ENCODE measurements at places on chromosomes 3 and 15.

DNA sequence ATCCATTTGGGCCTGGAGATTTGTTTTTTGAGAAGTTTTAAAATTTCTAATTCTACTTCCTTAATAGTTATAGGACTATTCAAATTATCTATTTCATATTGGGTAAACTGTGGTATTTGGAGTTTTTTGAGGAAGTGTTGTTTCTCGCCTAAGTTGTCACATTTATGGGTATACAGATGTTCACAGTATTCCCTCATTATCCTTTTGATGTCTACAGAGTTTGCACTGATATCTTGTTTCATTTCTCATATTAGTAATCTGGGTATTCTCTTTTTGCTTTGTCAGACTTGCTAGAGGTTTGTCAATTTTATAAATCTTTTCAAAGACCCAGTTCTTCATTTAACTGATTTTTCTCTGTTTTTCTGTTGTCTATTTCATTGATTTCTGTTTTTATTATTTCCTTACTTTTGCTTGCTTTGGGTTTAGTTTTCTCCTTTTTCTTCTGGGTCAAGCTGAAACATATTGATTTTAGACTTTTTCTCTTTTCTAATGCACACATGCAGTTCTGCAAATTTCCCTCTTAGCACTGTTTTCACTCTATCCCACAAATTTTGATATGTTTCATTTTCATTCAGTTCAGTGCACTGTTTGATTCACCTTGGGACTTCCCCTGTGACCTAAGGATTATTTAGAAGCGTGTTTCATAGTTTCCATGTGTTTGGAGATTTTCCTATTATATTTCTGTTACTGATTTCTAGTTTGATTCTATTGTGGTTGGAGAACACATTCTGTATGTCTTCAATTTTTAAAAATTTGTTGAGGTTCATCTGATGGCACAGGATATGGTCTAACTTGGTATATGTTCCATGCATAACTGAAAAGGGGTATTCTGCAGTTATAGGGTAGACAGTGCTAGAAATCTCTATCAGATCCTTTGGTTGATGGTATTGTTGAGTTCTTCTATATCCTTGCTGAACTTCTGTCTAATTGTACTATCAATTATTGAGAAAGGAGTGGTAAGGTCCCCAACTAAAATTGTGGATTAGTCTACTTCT lies 79.6 kb downstream of the SUMF1 start:
- DNase-seq, result no peak

GRCh38 chr15:29130476-29130875 lies 139.1 kb downstream of the NSMCE3 start:
- no peak for DNase-seq

- no peak for DNase-seq
Measured at GRCh38 chr15:61307474-61307873, 78.4 kb upstream of the RORA start.

DNA sequence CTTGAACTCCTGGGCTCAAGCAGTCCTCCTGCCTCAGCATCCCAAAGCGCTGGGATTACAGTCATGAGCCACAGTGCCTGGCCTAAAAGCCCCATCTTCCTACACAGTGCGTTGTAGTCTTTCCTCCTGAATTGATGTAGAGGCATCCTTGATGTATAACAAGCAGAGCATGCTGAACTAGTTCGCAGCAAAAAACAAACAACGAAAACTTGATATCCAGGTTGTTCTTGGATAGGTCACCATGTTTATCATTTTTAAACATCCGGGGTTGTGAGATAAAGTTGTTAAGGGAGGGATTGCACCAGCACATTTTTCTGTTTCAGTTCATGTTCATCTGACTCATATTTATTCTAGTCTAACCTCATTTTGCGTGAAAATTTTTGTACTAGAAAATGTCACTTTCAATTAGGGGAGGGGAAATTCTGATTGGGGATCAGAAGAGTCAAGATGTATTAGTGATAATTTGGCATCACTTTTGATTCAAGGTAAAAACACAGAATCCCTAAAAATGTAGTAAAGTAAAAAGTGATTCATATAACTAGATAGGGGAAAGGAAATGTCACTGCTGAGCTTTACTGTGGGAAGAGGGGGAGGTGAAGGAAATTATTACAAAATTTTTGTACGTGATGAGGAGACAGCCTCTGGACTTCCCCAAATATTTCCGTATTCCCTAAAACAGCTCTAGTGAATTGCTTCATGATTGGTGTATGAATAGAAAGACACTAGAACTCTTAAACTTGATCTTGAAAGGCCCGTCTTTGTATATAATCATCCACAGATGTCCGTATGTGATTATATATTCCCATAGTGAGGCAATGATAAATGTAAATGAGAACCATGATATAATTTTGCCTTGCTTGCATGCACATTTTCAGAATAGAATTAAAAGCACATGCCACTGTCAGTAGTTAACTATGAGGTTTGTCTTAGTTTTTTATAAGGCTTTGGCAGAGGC lies 22.9 kb downstream of the RAB8B start:
- no peak for DNase-seq

DNA sequence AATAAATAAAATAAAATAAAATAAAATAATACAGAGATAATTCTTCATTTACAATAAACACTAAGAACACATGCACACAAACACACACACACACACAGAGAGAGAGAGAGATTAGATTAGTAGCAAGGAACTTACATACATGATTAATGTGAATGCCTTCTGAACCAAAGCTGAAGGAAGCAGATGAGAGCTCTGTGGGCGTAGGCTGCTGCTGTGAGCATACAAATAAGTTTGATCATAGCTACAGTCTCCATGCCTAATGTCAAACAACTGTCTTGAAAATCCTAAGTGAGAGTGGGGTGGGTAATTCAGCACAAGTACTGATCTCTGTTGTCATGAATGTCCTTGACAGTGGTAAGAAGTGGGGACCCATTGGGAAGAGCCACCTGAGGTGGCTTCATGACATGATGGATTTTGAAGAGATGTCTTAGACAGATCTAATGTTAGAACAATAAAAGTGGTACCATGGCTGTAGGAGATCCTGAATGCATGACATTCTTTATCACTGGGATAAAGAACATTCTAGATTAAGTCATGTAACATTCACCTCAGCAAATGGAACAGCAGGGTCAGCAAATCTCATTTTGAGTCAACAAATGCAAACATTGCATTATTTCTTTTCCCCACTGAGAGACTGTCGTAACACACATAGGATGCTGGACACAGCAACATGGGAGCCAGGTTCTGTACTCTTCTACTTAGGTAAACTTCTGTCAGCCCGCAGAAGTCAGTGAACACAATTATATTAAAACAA lies 46.2 kb downstream of the CHL1 start:
- DNase-seq, result no peak

DNA sequence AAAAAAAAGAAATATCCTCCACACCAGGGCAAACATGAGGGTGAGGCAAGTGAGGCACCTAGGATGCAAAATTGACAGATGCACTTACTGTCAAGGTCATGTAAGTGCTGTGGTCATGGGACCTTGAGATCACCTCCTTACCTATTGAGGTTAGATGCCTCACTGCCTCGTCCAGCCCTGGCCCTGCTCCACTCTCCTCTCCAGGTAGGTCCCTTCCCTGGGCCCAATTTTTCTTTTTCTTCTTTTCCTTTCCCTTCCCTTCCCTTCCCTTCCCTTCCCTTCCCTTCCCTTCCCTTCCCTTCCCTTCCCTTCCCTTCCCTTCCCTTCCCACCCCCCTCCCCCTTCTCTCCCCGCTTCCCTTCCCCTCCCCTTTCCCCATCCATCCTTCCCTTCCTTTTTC lies 71.1 kb upstream of the DLG1 start:
- DNase-seq, result no peak

- no peak for DNase-seq
Measured at GRCh38 chr3:194761384-194761783, 75.7 kb downstream of the FAM43A start.

GRCh38 chr15:75321711-75322110 lies 14.2 kb upstream of the COMMD4 start:
- no peak for DNase-seq

DNA sequence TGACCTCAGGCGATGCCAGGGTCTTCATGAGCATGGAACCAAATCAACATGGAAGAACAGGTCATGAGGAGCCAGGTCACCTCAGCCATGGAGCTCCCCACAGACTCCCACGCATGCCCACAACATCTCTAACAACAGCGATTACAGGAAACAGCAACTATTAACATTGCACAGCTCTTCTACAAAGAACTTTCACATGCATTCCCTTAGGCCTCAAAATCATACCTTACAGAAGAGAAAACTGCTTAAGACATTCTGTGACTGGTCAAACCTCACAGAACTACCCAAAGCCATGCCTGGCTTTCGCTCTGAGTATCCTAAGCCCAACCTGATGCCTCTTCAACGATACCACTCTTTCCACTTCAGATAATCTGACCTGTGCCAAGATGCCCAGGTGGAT lies 117.8 kb downstream of the OXNAD1 start:
- no peak for DNase-seq

GRCh38 chr3:169266986-169267385 lies 396.5 kb downstream of the MECOM start:
- no peak for DNase-seq

Data from Jurkat, Clone E6-1 (cell line).